NCI-H526 treated with DMSO at 0.1 percent for 48 hours (cell line): ENCODE measurements at places on chromosomes 6 and 20.

GRCh38 chr20:32301719-32302506 is 24.5 kb downstream of the KIF3B start:
- no peak for DNase-seq

DNA sequence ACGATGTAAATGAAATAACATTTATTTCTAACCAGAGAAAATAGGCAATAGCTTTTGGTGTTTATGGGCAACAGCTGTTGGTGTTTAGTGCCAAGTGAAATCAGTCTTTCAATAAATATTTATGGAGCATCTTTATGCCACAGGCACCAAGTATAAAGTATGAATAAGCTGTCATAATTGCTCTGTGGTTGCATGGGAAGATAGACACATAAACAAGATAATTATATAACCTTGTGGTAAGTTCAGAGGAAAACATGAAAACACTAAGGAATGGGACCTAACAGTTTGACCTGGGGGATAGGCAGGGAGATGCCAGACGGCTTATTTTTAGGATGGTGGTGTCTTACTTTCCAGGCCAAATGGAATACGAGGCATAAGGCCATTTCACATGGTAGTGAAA is 110.9 kb downstream of the GFRAL start:
- DNase-seq: no peak

GRCh38 chr20:62120365-62120762 is 1.9 kb upstream of the LSM14B start:
- DNase-seq: no peak

DNA sequence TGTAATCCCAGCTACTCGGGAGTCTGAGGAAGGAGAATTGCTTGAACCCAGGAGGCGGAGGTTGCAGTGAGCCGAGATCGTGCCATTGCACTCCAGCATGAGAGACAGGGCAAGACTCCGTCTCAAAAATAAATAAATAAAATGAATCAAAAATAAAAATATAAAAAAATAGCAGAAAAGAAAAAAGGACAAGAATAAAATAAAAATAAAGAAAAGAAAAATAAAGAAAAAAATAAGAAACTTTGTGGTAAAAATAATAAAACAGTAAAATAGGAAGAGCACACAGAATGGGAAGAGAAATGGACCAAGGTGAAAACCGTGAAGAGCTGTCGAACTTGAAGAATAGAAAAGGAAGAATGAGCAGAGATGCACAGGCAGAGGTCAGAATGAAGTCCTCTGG is 63.0 kb downstream of the SNX5 start:
- no peak for DNase-seq

DNA sequence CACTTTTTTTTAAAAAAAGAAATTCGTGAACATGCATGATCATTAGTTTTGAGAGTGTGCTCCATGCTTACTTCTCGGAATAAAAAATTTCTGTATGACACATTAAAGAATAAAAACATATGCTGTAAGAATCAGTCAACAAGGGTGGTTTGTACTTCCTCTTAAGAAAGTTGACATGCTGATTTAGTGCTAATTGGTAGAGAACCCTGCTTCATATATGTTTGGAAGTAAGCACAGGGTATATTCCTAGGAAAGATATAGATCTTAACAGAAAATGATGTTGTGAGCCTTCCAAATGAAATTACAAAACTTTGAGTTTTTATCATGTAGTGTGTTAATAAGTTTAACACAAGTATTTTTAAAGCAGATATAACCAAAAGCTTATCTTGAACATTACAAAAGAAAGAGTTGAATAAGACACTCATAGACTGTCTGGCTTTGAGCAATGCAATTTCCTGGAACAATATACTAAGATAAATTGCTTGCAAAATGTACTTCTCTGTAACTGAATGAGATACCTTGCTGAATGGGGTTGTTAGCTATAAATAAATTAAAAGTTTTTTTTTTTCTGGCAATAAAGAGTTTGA is 13.8 kb upstream of the VIP start:
- DNase-seq: no peak

DNA sequence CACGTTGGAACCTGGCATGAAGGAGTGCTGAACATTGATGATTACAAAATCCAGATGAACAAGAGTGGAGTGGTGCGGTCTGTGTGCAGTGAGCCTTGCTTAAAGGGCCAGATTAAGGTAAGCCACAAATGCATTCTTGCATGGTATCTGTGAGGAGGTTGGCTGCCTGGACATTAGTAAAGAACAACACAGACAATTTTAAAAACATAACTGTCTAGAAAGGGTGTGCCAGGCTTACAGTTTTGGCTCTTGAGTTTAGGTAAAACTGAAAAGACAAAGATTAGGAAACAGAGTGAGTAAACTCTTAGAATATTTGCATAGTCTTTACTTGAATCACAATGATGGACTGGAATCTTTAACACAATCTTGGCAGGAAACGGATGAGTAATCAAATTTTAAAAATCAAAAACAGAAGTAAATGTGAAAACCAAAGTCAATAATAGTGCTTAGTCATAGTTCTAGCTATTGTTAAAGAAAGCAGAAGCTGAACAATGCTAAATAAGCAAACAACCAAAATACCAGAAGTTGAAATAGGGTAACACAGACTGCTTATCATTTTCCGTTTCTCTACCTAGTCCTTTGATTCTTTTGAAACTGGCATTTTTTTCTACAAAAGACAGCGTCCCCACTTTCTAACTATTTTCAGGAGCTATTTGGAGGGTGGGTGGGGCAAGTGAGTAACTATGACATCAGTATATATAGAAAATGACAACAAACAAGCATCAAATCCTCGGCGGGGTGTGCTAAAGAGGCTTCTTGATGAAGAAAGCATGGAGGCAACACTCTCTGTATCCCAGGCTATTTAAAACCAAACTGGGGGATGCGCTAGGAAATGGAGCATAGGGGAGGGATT is 185.8 kb upstream of the RAB32 start:
- DNase-seq: no peak

DNA sequence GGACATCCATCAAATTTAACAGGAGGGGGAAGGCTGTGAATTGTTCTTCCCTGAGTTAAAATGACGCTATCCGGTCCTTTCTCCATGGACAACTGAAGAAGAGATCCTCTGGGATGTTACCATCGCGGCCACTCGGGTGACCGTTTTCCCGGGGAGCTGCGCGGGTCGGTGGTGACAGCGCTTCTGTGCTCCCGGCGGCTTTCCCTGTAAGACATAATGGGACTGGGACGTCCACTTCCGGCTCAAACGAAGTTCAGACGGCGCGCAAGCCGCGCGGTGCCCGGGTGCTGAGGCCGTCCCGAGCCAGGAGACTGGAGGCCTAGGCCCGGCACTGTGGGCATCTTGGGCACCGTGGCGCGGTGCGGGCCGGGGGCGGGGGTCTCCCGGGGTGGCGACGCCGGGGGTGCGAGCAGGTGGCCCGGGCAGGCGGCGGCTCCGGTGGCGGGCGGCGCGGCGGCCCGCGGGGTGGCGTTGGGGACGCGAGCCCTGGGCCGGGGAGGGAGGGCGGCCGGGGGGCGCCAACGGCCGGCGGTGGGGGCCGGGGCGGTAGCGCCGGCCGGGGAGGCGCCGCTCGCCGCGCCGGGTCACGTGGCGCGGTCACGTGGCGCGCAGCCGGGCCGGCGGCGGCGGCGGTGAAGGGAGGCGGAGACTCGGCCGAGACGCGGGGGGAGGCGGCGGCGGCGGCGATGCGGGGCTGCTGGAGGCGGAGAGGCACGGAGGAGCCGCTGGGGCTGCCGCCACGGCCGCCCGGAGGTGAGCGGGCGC is 63.6 kb downstream of the GTF2H5 start:
- DNase-seq: peak; percentile 74

DNA sequence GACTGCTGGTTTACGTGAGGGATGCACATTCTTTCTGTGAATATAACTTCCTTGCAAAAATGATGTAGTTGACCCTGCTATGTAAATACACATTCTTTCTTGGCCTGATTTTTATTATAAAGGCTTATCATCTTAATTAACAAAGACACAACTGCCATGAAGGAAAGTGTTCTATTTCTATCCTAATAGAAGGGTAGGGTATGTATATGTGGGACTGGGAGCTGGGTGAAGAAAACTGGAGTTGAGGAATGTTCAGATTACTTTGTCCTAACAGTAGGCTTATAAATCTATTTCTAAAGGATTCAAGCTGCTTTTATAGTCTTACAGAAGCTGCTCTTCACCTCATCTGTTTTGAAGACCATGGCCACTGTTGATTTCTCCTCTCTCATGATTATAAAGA is 76.5 kb upstream of the RGS17 start:
- DNase-seq: no peak

- no peak for DNase-seq
Measured at GRCh38 chr6:136582711-136583471, 32.7 kb upstream of the MAP7 start.

DNA sequence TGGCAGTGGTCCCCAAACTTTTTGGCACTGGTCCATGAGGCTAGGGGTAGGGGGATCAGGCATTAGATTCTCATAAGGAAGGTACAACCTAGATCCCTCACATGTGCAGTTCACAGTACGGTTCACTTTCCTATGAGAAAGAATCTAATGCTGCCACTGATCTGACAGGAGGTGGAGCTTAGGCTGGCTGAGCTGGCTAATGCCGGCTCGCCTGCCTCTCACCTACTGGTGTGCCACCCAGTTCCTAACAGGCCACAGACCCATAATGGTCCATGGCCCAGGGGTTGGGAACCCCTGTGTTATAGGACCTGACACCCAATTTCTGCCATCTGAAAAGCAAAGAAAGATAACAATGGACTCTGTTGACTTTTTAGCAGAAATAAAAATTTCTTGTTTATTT is 199.6 kb downstream of the GMPR start:
- DNase-seq: no peak

GRCh38 chr6:151514000-151514730 is 20.3 kb downstream of the CCDC170 start:
- DNase-seq: no peak

GRCh38 chr6:54907355-54907754 is 60.8 kb downstream of the FAM83B start:
- DNase-seq: no peak

- DNase-seq: no peak
Measured at GRCh38 chr6:75842191-75842590, 93.2 kb downstream of the MYO6 start.

DNA sequence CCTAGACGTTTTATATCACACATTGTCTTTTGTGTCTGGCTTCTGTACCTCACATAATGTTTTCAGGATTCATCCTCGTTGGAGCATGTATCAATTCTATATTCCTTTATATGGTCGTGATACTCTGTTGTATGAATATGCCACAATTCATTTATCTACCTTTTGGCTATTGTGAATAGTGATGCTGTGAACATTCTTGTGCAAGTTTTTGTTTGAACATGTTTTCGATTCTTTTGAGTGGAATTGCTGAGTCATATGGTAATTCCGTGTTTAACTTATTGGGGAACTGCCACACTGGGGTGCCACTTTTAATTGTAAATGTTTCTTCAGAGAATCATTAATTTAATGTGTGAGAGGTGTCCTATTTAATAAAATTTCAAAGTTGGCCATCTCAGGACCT is 101.2 kb downstream of the SLC35B3 start:
- DNase-seq: no peak

GRCh38 chr6:33961691-33962090 is 157.9 kb upstream of the MLN start:
- DNase-seq: no peak

DNA sequence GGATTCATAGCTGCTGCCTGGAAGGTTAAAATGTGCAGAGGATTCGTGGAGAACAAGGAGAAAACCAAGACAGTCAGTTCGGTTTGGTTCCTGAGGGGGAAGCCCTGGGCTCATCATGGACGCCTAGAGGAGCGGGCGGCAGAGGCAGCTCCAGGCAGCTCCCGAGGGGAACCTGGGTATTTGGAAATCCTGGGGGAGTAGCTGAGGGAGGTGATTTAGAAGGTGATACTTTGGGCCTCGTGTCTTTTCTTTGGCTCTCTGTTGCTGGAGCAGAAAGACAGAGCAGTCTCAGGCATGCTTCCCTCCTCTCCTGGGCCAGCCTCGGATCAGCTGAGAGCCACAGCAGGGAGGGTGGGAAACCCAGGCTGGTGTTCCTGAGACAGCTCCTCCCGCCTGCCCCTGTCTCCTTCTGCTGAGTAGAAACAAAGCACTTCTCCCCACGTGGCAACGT is 139.5 kb downstream of the DLL1 start:
- DNase-seq: no peak

DNA sequence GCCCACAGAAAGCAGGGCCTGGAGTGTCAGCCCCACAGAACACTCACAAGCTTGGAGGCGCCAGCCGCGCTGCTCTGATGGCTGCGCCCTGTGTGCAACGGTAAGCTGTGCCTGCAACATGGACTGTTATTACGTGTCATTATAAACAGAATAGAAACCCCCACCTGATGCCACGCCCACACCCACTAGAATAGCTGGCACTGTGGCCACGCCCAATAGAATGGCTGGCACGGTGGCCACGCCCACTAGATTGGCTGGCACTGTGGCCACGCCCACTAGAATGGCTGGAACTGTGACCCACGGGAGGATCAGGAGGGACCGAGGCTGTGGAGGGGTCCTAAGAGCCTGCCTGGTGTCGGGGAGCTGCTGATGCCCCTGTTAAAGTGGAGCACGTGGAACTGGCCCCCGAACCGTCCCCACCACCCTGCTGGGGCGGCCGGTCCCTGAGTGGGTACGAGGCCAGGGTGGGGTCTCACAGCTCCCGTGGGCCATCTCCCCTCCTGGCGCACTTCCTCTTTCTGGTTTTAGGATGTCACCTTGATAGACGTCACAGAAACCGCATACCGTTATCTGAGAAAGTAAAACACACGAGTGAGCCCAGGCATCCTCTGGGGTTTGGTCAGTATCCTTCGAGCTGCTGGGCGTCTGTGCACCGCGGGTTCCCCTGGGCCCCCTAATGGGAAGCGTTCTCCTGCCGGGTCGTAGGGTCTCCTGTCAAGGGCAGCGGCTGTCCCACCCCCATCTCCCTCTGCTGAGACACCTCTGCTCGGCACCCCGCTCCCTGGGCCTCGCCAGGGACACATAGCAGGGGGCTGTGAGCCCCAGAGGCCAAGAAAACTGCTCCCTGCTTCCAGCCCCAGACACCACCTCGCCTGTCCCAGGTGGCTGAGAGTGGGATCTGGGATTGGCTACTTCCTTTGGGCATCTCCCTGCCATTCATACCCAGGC is 25.4 kb downstream of the SLC17A9 start:
- peak; percentile 50 for DNase-seq

DNA sequence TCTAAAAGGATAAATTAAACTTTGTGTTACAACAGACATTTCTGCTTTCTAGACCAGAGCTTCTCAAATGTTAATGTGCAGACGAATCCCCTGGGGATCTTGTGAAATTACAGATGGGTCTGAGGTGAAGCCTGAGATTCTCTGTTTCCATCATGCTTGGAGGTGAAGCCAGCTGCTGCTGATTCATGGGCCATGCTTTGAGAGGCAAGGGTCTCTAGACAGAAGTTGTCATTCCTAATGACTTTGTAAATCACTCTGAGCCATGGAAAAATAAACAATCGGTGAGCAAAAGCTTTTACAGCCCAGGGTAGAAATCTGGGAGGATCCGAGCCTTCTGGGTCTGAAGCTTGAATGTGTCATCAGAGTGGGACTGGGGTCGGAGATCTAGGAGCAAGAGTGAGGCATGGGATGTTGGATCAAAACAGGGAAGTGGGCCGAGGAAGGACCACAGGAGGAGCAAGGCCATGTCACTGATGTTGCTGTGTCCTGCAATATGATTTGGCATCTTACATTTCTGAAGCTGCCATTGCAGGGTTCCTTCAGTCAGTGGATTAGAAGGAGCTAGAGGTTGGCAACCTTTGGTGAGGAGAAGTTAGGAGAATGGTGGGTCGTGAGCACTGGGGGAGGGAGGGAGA is 77.3 kb downstream of the TRMT11 start:
- DNase-seq: no peak

GRCh38 chr20:57244627-57245214 is 21.7 kb downstream of the BMP7 start:
- no peak for DNase-seq
